Pancreas (tissue), 10 donors: ENCODE measurements at places on chromosomes 1 and 21.

GRCh38 chr1:74652711-74653139, 20.9 kb downstream of the ERICH3 start:
- DNase-seq, result no peak

GRCh38 chr1:231508497-231508896, 20.0 kb upstream of the TSNAX start:
- DNase-seq, result no peak

DNA sequence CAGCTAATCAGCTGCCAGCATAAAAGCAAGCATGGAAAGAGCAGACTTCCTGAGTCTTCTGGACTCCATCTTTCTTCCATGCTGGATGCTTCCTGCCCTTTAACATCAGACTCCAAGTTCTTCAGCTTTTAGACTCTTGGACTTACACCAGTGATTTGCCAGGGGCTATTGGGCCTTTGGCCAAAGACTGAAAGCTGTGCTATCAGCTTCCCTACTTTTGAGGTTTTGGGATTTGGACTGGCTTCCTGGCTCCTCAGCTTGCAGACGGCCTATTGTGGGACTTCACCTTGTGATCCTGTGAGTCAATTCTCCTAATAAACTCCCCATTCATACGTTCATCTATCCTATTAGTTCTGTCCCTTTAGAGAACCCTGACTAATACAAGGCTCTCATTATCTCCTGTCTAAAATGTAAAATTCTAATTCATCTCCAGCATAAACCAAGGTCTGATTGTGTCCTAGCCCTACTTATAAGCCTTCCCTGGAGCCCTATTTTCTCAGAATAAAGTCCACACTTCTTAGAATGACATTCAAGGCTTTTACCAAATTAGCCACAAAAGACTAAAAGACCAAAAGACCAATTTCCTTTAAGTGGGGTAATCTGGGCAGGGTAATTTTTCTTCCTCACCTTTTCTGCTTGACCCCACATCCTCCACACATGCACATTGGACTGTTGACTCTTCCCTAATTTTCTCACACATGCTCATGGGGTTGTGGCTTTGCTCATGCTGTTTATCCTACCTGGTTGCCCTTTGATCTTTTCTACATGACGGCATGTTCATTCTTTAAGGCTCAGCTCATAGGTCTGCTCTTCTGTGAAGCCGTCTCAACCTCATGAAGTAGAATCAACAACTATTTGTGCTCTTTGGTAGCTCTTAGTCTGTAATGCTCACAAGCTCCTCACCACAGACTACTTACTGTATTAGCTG, 18.1 kb upstream of the ENAH start:
- DNase-seq, result no peak

DNA sequence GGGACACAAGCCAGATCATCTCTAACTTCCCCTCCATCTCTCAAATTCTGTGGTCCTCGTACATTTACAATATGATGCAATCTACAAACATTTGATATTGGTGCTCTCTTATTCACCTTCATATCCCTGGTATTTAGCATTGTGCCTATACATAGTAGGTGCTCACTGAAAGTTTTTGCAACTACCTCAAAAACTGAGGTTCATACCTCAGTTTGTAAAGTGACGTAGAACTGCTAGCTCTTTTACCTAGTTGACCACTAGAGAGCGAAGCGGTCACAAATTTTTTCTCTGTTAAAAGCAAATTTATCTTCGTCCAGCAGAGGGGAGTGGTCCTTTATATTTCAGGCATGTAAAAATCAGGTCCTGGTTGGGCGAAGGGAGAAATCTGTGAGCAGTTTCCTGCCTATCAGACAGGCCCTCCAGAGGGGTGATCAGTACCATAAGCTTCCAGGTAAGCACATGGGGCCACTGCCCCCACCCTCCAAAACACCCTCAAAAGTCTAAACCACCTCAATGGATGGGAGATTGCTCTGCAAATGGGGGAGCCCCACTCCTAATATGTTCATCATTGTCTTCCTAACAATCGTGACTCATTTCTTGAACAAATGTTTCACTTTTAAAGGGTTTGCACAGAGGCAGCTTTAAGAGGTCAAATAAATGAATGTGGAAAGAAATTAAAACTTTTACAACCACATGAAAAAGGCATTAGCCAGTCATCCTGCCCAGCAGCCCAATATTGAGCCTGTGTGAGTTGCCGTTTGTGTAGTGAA, 10.6 kb upstream of the HLCS start:
- peak; percentile 60 for DNase-seq

GRCh38 chr1:215002471-215002870, 80.1 kb upstream of the KCNK2 start:
- DNase-seq, result no peak

DNA sequence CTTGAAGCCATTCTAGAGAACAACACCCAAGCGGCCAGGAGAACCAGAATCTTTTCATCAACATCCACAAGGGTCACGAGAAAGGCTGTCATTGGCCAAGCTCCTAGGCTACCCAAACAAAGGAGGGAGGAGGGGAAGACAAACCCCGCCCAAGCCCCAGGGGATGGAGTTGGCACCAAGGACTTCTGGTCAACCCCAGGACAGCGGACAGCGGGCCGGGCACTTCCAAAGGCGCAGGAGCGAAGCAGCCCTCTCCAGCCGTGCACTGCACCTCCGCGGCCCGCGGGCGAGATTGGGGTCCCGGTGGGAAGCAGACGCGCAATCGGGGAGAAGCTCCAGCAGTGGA, at the start of gene CLIC6:
Gene CLIC6, plus strand, starts transcription at position 192 of the 346 bp plus-strand sequence. CDS start 395 bp downstream, outside the sequence.
- no peak for DNase-seq

DNA sequence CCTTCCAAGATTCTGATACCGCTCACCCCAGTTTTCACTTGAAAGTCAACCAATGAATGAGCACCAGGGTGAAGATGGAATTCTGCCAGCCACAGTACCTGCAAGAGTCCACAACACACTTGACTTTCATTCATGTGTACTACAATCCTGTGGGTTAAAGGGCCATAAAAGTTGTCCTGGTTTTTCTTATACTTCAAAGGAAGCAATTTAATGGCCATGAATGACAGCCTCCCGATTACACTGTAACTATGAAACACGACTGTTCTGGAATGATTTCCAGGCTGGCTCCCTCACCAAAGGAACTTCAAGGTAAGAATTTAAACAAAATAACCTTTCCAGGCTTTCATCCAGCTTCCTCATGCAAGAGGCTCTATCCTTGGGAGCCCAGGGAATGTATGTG, 502.8 kb downstream of the SMYD3 start:
- no peak for DNase-seq

DNA sequence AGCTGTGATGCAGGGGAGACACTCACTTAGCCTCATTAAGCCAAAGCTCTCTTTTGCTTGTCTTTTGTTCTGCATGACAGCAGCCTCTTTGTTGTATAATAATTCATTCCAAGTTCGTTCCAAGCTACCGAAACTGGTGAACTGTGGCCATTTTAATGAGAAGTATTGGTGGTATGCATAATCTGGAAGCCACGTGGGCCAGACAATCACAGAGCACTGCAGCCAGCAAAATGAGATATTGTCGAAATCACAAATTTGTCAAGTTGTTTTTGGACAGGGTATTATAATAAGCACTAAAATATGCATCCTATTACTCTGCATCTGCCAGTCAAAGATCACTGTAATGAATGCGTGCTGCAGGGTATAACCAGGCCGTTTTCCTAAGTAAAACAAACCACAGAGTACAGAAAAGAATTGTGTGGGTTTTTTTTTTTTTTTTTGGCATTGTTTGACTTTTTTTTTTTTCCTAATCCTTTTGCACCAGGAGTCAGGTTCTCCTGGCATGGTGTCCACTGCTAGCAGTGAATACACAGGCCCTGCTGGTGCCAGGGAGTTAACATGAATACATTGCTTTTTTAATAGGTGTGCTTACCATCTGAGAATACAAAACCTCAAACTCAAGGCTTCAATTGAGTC, 423.9 kb downstream of the PTBP2 start:
- no peak for DNase-seq

- peak; percentile 85 for DNase-seq
Measured at GRCh38 chr1:21368515-21369289, 71.2 kb upstream of the NBPF3 start.

- DNase-seq, result peak; percentile 37
Measured at GRCh38 chr21:37642493-37642892, 273.8 kb downstream of the KCNJ6 start.

DNA sequence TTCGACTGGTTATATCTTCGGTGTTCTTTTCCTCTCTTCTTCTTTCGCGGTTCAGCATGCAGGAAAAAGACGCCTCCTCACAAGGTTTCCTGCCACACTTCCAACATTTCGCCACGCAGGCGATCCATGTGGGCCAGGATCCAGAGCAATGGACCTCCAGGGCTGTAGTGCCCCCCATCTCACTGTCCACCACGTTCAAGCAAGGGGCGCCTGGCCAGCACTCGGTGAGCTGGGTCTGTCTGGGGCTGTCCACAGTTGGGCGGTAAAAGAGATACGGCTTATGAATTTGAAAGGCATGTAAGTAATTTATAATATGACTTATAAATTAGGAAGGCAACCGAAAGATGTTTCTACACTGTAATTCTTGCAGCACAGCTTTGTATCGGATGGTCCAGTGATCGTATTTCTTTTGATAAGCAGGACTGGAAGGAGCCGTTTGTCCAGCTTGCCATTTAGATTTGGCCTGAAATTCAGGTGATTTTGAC, 334 bp downstream of the CTH start:
- DNase-seq, result no peak

GRCh38 chr1:110176299-110176956, 26.1 kb downstream of the SLC6A17 start:
- peak; percentile 56 for DNase-seq

GRCh38 chr1:167071286-167071685, 18.9 kb downstream of the GPA33 start:
- DNase-seq, result no peak

- no peak for DNase-seq
Measured at GRCh38 chr1:208261874-208262273, 17.7 kb upstream of the PLXNA2 start.

DNA sequence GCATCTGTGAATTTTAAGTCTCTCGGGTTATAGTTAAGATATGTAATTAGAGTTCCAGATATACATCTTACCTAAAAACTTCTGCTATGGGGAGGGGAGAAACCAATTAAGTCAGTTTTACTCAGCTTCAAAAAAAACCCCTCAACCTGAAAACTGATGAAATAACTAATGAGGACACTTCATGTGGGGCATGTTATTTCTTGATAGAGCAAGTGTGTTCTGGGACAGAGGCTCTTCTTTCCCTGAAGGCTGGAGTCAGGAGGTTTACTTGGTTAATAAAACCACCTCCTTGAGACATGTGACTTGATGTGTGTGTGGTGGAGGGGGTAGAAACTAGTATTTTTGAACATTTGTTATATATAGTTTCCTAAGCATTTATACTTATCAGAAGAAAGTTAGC, 313.0 kb upstream of the ST6GALNAC5 start:
- DNase-seq, result no peak

- DNase-seq, result no peak
Measured at GRCh38 chr1:208172423-208173145, 71.6 kb downstream of the PLXNA2 start.

DNA sequence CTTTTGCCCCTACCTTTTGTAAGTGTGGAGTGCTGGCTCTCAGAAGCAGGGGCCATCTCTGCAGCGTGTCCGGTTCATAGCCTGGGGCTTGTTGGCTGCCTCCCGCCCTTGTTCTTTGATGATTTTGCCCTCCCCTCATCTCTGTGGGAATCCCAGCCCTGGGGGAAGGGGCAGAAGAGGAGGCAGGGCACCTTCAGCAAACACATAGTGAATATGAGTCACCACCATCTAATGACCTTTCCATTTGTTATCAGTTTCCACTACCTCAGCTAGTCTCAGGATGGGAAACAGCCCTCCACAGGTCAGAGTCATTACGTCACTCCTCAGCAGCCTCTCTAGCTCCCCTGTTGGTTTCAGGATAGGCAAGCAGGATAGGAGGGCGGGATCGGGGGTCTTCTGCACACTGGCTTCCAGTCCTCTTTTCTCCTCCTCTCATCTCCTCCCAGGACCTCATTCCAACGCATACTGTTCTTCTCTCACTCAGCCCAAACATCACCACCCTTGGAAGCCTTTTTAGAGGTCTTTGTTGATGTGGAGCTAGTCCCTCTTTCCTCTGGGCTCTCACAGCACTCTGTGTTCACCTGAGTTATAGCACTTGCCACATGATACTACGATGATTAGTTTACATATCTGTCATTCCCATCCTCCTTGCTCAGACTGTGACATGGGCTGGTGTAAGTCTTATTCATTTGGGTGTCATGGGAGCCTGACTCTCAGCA, 15.8 kb downstream of the GADD45A start:
- no peak for DNase-seq
